Left kidney (tissue), 8 donors: ENCODE measurements at places on chromosomes 6 and 20.

GRCh38 chr6:147507162-147508041 is 1.1 kb upstream of the SAMD5 start:
- DNase-seq, result no peak

- DNase-seq, result no peak
Observed at GRCh38 chr6:144581812-144582537, 296.8 kb downstream of the UTRN start.

DNA sequence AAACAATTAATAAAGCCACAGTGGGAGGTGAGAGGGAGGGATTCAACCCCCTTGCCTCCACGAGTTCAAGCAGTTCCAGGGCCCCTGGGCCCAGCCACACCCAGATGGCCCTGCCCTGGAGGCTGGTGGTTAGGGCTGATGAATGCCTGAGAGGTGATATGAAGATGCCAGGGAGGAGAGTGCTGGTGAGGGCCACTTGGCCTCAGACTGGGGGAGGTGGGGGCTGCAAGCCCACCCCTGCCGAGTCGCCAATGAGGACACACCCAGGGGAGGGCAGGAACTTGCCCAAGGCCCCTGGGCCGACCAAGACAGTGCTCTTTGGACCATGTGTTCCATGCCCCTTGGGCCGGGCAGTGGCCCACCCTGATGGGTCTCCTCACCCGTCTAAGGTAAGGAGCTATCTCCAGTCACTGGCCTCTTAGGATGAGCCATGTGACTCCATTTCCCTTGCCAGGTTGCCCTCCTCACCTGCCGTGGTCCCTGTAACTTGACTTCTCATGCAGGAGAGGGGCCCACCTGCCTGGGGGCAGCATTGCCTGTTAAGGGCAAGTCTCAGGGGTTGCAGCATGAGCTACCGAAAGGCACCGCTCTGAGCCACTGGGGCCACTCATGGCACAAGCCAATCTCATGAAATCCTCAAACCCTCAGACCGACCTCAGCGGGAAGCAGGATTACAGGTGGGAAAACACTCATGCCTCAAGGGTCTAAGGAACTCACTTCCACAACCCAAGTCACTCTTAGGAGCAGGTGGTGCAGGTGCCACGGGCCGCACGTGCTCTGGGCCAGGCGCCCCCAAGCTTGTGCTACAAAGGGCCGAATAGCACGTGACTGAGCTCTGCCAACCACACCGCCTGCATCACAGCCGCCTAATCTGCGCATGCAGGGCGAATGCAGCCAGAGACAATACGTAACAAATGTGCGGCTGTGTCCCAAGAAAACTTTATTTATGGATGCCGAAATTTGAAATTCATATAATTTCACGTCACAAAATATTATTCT is 147.4 kb upstream of the MLN start:
- DNase-seq, result no peak

DNA sequence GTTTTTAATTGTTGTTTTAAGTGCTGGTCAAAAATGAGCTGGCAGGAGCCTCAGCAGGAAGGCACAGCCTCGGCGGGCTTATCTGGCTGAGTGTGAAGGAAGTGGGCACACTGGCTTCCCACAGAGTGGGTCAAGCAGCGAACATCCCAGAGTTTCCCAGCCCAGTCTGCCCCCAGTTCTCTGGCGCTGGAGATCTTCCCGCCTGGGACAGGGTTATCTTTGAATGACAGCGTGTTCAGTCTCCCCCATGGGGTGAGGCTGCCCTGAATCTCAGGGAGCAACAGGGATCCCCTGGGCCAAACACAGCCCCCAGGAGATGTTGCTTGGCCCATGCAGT is 122.2 kb upstream of the PTPN1 start:
- no peak for DNase-seq

- no peak for DNase-seq
Observed at GRCh38 chr20:32842688-32843524, 15.8 kb upstream of the EFCAB8 start.

DNA sequence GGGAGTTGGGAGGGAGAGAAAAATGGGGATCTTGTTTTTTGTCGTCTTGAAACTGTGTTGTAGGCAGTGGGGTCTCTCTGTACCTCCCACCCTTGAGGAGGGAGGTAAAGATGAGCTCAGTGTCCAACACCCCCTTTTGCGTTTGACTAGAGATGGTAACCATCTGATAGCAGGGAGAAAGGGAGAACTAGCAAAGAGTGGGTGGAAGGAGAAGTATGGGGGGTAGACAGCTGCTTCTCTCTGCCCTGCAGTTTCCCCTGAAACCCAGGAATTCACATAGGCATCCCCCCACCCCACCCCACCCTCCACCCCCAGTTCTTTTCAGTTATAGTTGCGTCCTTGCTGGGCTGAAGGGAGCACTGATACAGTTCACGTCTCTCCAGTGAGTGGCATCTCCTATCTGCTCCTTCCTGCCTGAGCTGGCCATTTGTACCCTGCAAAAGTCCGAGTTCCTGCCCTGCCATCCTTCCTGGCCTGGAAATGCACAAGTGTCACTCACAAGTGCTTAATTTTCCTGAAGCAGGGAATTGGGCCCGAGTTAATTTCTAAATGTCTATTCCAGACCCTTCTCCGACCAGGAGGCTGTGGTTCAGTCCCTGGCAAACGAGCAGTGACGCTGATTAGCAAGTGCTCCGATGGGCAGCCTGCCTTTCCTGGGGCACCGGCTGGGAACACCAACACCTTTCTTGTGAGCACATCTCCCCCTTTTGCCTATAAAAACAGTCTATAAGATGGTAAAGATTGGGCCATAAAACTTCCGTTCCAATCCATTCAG is 1.5 kb downstream of the SIRPA start:
- DNase-seq, result no peak

GRCh38 chr6:72522735-72523141 is 99.1 kb upstream of the KCNQ5 start:
- no peak for DNase-seq

DNA sequence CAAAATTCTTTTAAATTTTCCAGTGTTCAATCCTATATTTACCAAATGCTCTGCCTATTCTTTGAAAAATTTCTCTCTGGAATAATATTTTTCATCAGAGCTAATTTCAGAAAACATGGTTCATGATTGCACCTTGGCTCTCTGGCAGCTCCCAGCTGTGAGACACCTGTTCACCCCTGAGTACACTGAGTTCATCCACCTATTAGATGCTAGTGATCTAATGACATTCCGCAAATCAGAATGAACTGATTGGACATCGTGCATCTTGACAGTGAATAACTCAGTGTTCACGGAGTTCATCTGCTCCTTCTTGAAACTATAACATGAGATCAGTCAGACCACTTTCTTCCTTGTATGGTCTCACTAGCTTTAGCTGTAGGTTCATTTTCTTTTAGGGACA is 3.9 kb upstream of the SHPRH start:
- DNase-seq, result no peak

DNA sequence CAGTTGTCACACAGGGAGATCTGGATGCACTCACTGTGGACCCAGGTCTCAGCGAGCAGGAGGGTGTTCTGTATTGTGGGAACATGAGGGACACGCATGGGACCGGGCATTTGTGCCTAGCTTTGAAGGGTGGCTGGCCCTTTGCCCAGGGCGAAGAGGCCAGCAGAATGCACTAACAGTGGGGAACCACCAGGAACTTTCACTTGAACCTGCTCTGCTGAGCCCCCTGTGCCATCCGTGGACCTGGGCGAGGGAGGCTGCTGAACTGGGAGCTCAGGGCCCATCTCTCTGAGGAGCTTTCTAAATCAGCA is 1.2 kb upstream of the ULBP2 start:
- no peak for DNase-seq

- no peak for DNase-seq
Observed at GRCh38 chr6:128560966-128561365, 40.6 kb upstream of the PTPRK start.

GRCh38 chr20:22070610-22071058 is 365.2 kb downstream of the PAX1 start:
- no peak for DNase-seq

GRCh38 chr6:158476389-158476788 is 83.5 kb upstream of the TMEM181 start:
- no peak for DNase-seq

- DNase-seq, result no peak
Observed at GRCh38 chr6:42599558-42599957, 35.7 kb downstream of the UBR2 start.

DNA sequence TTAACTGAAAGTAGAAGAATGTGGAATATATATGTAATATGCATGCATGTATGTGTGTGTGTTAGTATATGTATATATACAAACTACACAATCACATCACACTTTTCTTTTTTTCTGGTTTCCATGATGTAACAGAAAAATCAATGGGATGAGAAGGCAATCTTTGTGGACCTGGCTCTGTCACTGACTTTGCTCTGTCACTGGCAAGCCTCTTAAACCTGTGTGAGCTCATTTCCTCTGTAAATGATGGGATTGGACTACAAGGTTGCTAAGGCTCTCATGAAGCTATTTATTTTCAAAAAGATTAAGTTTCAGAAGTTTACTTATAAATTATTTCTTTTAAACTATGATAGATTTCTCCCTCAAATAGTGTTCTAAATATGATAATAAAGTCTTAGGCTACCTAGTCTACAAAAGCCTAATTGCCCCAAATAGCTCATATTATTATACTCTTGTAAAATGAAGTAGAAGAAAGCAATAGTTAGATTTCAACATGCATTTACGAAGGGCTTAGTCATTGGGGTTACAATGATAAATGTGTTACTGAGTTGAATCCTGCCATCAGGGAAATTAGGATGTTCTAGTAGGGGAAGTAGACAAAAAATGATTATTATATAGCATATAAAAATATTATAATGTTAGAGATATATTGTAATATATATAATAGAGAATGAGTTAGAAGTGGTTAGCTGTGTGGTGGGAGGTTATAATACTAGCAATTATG is 129.3 kb downstream of the AFG1L start:
- DNase-seq, result no peak

DNA sequence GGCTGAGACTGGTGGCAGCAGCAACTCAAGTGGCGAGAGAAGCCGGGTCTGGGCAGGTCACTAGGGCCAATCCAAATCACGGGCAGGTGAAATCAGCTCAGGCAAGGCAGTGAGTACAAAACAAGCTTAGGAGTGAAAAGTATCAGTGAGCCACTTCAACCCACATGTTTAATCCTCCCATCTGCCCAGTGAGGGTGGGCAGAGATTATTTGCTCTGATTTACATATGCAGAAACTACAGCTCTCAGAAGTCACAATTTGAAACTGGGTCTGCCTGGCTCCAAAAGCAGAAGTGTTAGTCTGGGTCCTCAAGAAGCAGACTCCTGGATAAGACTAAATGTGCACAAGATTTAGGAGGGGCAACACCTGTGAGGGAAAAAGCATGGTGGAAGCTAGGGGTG is 173.7 kb upstream of the LRFN2 start:
- no peak for DNase-seq

GRCh38 chr20:34675993-34676641 is 775 bp downstream of the PIGU start:
- no peak for DNase-seq

GRCh38 chr20:32834972-32835371 is 15.2 kb downstream of the MAPRE1 start:
- DNase-seq, result no peak

GRCh38 chr6:86331265-86331840 is 606.0 kb upstream of the HTR1E start:
- no peak for DNase-seq

- no peak for DNase-seq
Observed at GRCh38 chr6:162379757-162380409, 347.7 kb downstream of the PRKN start.

DNA sequence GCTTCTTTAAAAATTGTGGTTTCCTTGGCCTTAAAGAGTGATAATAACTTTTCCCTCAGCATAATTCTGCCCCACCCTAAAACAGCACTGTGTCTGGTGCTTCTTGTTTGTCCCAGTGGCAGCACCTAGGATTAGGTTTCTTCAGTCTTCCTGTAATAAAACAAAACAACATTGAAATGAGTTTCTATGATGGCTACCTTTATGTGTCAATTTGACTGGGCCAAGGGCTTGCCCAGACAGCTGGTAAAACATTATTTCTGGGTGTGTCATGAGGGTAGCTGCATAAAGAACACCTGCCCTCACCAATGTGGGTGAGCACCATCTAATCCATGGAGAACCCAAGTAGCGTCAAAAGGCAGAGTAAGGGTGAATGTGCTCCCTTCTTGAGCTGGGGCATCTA is 117.8 kb downstream of the QRSL1 start:
- no peak for DNase-seq

DNA sequence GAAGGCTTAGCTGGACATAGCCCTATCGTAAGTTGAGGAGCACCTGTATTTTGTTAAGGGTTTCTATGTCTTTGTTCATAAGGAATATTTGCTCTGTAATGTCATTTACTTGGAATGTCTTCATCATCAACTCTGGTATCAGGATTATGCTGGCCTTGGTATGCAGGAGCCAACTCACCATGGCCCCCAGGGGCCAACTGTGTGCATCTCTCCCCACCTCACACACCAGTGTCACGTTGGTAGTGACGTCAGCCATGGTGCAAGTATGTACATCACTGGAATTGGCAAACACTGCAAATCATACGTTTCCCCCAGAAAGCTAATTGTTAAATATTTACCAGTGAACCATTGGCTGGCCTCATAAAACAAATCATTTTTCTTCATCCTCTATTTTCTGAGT is 70.8 kb downstream of the YTHDF1 start:
- DNase-seq, result no peak

DNA sequence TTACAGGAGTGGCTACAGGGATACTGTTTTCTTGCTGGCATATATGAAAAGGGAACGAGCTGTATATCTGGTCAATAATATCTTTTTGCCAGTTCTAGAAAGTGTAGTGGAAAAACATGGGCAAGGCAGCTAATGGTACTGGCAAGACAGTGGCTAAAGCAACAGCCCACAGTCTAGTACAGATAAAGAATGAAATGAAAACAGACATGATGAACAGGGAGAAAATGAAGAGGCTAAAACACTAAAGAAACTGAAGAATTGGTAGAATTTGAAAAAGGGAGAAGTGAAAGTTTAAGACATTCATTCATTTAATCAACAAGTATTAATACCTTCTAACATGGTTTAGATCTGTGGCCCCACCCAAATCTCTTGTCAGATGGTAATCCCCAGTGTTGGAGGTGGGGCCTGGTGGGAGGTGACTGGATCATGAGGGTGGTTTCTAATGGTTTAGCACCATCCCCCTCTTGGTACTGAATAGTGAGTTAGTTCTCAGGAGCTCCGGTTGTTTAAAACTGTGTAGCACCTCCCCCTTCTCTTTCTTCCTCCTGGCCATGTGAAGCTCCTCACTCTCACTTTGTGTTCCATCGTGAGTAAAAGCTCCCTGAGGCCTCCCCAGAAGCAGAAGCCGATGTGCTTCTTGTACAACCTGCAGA is 18.1 kb downstream of the FAM184A start:
- no peak for DNase-seq

- no peak for DNase-seq
Observed at GRCh38 chr6:116714761-116715160, 33.8 kb downstream of the KPNA5 start.

- no peak for DNase-seq
Observed at GRCh38 chr6:137836788-137837187, 30.3 kb upstream of the TNFAIP3 start.

- no peak for DNase-seq
Observed at GRCh38 chr20:55649254-55649653, 356.1 kb downstream of the CBLN4 start.

GRCh38 chr6:167995731-167996151 is 1.7 kb upstream of the KIF25 start:
- DNase-seq, result no peak
